ENCODE measurements at places on chromosomes 1 and 21.

DNA sequence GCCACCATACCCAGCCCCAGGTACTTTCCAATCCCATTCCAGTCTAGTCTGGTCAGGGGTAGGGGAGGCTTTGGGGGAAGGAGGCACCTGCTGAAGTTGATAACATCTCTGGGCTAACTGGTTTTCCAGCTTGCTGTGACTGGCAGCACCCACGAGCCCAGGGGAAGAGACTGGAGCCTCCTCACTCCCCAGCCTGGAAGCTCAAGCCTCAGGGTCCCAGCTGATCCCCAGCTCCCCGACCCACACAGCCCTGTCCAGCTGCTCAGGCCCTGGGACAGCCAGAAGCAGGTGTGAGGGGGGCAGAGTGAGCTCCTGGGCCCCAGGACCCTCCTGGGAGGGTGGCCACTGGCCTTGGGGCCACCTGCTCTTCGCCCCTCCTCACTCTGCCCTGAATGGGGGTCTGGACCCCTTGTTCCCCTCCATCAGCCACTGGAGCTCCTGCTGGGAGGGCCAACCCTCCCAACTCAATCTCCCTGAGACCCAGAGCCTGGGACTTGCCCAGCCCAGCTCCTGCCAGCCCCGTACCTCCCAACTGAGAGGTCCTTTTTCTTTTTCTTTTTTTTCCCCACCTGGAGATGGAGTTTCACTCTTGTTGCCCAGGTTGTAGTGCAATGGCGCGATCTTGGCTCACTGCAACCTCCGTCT lies 23.5 kb upstream of the RNU1-4 start:
- no peak for DNase-seq

DNA sequence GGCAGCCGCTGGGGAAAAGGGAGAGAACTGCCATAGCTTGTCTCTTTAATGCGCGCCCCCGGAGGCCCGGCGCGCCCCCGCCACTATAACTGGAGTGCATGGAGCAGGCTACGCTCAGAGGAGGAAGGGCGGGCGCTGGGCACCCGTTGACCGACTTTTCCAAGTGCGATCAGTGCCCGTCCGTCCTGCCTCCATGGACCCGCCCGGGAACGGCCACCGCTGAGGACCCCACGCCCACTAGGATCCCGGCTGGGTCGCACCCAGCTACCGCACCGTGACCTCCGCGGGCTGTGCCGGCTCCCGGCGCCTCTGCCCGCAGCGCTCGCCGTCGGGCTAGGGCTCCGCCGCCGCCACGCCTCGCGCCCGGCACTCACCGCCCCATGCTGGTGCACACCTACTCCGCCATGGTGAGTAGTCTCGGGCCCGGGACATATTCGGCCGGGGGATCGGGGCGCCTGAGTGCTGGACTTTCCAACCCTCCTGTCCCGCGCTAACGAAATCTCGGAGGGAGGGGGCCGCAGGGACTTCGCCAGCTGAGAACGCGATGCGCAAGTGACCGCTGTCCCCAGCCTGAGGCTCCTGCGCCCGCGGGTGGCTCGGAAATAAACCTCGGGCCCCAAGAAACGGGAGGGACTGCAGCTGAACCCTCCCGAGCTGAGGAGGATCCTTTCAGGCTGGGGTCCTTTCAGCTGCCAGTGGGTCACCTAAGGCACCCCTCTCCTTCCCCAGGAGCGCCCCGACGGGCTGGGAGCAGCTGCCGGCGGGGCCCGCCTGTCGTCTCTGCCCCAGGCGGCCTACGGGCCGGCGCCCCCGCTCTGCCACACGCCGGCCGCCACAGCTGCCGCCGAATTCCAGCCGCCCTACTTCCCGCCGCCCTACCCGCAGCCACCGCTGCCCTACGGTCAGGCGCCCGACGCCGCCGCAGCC lies at the start of gene TFAP2E:
TSS of gene TFAP2E (plus strand) at position 117 of the 927 bp plus-strand sequence. CDS start at position 381, 264 bp downstream.
- no peak for DNase-seq

DNA sequence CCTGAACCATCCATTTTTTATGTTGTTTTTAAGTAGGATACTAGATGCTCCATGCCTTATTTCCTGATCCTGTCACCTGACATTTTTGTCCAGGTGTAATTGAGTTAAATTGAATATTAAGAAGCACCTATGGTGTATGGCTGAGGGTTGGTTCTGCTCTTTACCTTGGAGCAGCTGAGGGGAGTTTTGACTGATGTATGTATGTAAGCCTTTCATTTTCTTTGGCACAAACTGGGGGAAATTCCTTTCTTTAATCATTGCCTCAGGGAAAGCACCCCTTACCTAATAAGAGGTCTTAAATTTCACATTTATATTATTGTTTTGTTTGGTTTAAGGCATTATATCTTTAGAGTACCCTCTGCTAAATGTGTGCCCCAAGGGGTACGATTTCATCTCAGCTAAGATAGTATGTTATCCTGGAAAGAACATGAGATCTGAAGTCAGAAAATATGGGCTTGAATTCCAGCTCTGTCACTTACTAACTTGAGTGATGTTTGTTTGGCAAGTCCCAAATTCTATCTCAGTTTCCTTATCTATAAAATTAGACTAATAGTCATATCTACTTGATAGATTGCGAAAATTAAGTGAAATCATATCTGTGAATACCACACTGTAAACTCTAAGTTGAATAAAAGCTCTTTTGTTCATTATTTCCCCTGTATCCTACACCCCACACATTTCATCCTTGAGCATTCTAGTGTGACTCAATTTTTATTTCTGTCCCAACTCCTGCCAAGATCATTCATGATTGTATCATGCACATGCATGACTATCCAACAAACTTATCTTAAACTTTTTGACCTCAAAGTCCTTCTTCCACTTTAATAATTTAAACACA lies 57.7 kb upstream of the NUF2 start:
- DNase-seq = no peak

- no peak for DNase-seq
These were observed 18.9 kb downstream of the LACTBL1 start for GRCh38 chr1:22953740-22954141.

GRCh38 chr1:225277445-225277844 lies 150.4 kb downstream of the LBR start:
- DNase-seq = no peak

GRCh38 chr1:195495720-195496635 lies 1112.3 kb downstream of the KCNT2 start:
- no peak for DNase-seq

DNA sequence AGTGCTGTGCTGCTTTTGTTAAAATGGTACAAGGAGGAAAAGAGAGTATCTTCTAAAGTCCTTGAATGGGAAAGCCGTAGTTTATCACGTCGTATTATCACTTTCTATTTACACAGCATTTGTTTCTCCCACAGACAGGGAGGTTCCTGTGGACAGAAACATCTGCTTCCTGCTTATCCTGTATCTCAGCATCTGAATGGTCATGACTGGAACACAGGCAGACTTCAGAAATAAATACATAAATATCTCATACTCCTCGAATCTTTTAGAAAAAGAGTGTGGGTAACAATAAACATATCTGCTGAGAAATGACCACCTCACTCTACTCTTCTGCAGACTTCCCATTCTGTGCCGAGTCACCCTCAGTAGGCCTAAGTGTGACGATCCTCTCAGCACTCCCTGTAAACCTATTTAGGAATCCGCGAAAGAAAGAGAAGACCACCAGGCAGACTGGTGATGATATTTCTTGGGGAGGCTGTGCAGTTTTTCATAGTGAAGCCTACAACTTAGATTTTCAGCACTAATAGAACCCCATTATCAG lies 393.5 kb downstream of the SMYD3 start:
- DNase-seq = no peak

DNA sequence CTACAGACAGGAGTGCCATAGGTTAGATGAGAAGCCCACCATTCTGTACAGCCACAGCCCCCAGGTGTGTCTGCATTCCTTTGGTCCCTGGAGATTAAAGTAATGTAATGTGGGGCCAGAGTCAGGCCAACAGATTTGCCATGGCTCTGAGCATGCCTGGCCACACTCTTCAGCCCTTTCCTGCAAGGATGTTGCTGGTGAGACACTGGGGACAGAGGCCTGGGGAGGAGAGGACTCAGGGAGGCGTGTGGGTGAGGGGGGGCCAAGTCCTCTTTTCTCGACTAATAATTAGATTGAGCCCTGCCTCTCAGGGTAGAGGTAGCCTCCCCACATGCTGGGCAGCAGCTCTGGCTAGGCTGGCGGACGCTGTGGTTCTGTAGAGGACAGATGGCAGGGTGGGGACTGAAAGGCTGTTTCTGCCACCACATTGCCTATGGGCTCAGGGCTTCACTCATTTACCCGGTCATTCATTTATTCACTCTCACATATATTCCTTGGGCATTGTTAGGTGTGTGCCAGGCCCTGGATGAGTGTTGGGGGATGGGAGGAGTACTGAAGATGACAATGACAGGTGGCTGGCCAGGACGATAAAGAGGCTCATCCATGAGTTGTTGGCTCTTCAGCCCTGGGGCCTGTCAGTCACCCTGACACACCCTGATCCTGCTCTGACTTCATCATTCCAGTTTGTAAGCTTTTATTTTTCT lies 7.1 kb upstream of the PRCC start:
- DNase-seq = no peak

DNA sequence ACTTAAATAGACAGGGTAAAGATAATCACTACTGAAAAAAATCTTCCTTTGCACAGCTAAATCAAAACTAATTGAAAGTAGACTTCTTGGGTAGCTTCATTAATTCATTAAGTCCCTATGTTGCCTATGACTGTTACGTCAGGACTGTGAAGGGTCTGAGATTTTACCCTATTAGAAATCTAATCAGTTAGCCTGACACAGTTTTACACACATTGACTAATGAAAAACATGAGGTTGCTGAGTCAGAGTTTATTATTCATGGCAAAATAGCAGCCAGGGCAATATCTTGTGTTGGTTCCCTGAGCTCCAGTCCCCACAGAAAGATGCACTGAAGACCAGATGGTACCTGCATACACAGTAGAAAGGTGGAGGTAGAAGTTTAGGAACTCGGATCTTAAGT lies 262.5 kb upstream of the ZP4 start:
- DNase-seq = no peak
